ENCODE measurements at places on chromosomes 2 and 18.

DNA sequence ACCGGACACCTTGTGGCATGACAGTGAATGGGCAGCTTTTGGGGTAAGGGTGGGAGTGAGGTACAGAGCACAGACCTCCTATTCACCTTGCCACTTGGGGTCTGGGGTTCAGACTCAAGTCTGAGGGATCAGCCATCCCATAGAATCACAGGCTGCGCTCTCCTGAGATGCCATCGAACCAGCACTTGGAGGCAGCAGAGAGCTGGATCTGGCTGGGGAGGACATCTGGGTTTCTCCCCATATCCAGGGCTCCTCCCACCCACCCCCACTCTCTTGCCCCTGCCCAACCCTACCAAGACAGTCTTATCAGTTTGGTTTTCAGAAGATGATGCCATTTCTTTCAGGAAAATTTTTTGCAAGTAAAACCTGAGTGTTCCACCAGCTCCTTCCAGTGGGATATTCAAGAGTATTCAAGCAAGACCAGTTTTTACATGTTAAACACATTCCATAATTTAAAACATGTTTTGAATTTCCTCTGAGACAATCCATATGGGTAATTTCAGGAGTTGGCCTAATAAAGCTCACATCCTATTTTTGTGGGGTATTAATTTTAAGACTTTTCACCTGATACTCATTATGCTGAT lies 29.2 kb upstream of the TEX44 start:
- DNase-seq = peak; percentile 62

- no peak for DNase-seq
Observed at GRCh38 chr2:73187549-73187948, 14.8 kb upstream of the NOTO start.

GRCh38 chr2:148122788-148123187 lies 101.9 kb downstream of the MBD5 start:
- DNase-seq = no peak

- no peak for DNase-seq
Observed at GRCh38 chr2:50295596-50295995, 736.3 kb downstream of the NRXN1 start.

DNA sequence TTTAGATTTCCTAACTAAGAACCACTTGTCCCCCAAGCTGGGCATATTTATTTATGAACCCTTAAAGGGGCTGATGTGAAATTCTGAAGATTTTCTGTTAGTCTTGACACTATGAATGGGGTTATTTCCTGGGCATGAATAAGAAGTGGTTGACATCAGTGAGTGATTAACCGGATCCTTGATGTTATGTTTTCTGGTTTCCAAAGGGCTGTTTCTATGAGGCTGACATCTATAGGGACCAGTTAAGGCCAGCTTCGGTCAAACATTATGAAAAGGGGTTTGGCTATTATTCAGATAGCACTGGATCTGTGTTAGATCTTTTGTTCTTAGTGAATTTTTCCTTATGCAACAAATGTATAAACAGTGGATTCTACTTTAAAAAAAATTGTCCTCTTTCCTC lies 443.7 kb upstream of the SPRED2 start:
- DNase-seq = no peak

DNA sequence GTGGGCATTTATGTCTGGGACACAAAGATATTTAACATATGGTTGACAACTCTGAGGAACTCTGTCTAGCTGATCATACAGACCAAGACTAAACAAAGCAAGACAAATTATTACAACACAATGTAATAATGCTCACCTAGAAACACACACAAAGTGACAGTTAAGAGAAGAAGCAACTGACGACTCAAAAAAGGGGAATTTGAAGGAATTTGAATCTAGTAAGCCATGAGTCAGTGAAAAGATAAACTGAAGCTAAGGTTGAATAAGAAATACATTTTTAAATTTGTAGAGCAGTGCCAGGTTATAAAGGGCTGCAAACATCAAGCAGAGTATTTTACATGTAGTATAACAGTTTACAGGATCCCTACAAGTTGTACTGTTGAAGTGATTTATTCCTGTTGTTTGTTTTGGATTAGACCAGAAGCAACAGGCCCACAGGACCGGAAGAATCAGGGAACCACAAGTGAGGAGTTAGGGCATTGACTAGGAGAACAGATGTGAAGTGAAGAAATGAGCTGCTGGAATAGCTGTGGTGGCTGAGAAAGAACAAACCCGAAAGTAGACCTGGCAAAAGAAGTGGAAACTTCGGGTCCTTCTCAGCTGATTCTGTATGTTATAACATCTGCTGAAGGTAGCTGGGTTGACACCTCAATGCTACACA lies 35.6 kb downstream of the IFIH1 start:
- no peak for DNase-seq

- DNase-seq = no peak
Observed at GRCh38 chr2:129490641-129491040, 488.8 kb upstream of the RAB6C start.

- no peak for DNase-seq
Observed at GRCh38 chr2:143442193-143442592, 313.0 kb downstream of the ARHGAP15 start.

DNA sequence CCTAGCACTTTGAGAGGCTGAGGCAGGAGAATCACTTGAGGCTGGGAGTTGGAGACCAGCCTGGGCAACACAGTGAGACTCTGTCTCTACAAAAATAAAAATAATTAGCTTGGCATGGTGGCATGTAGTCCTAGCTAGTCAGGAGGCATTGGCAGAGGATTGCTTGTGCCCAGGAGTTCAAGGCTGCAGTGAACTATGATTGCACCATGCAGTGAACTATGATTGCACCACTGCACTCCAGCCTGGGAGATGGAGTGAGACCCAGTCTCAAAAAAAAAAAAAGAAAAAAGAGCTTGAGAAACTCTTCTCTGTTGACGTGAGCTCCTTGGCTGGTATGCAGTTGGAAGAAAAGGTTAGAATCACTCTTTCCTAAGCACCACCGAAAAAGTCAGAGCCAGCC lies 125.1 kb upstream of the TNP1 start:
- no peak for DNase-seq

DNA sequence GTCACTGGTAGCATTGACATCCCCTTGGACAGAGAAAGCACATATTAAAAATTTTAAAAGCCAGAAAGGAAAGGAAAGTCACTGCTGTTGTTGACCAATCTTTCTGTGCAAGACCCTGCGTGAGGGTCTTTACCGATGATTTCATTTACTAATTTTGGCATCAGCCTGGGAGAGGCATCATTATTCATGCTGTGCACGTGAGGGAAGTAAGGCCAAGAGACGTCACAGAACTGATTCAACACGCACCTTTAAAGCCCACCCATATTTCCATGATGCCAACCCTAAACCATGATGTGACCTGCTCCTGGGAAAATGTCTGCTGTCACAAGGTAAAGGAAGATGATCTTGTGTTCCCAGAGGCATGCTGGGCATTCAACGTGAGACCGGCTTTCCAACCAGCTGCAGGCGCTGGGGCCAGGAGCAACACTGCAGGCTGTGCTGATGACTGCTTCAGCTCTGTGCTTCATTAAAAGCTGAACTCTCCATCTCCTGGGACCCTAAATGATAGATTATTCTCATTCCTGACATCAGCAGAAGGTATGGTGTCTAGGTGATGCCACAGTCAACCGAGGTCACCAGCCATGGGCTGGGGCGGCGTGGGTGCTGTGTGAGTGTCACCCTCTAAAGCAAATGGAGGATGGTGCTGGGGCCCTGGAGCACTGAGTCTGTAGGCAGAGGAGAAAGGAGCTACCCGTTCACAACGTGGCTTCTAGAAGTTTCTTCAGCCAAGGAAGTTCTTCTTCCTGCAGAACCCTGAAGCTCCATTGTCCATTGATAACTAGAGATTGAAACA lies 53.9 kb downstream of the TMEM18 start:
- no peak for DNase-seq

Data from trophoblast cell (in vitro differentiated cells and primary cell).